Activated CD8-positive, alpha-beta T cell treated with anti-CD3 and anti-CD28 coated beads for 36 hours (primary cell): ENCODE measurements at places on chromosomes 4 and X. TPM values are rescaled to one million over a fixed set of nuclear protein-coding genes. Genes with fewer than 3 reads are reported as not detected.

The CABS1 gene
- not detected for total RNA-seq

The DCAF12L1 gene
- total RNA-seq, result not detected

The HMX1 gene
- not detected for total RNA-seq

The PORCN gene
- total RNA-seq, result 16.9 TPM

The CHIC2 gene
- 16.8 TPM for total RNA-seq

The LGI2 gene
- not detected for total RNA-seq

The FGD1 gene
- 0.07 TPM for total RNA-seq

The CHRDL1 gene
- not detected for total RNA-seq

The NAP1L2 gene
- 1.0 TPM for total RNA-seq

The EVC2 gene
- 1.3 TPM for total RNA-seq

DNA sequence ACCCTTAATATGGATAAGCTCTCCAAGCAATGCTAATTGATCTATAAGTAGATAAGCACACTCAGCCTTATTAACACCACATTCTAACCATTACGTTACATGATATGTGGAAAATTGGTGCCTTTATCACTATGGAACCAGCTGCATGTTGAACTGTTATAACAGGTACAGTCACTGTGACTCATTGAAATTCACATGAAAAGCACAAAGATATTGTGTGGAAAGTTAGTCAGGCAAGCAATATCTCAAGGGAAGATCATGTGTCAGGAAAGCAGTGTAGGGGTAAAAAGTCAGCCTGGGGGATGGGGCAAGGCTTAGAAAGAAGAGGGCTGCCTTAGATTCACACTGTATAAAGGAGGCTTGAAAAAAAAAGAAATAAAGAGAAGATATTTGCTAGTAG lies 313.7 kb upstream of the SMIM31 start:
- DNase-seq, result no peak

DNA sequence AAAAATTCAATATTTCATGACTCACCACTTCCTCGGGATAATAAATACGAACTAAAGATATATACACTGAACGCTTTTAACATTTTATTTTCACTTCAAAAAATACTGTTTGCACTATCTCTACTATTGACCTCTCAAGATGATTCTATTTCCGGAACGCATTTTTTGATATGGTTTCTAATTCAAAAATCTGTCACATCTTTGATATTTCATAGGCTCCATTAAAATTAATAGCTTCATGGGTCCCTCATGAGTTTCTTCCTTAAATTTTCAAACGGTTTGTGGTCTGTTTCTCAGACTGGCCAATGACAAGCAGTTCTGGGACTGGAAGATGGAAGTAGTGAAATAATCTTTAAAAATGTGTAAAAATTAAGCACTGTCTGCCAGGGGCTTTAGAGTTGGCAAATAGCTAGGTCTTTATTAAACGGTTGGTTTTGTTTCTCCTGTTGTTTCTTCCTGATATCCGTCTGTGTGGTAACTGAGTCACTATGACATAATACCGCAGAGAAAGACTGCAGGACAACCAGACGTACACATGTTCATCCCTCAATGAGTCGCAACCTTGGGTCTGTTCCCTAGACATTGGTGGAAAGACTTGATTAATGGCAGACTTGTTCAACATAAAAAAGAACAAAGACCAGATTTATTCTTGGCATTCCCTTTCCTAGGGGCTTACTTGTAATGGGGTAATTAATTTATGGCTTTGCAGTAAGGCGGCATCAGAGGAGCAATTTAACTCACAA lies 133.8 kb downstream of the PALLD start:
- no peak for DNase-seq

DNA sequence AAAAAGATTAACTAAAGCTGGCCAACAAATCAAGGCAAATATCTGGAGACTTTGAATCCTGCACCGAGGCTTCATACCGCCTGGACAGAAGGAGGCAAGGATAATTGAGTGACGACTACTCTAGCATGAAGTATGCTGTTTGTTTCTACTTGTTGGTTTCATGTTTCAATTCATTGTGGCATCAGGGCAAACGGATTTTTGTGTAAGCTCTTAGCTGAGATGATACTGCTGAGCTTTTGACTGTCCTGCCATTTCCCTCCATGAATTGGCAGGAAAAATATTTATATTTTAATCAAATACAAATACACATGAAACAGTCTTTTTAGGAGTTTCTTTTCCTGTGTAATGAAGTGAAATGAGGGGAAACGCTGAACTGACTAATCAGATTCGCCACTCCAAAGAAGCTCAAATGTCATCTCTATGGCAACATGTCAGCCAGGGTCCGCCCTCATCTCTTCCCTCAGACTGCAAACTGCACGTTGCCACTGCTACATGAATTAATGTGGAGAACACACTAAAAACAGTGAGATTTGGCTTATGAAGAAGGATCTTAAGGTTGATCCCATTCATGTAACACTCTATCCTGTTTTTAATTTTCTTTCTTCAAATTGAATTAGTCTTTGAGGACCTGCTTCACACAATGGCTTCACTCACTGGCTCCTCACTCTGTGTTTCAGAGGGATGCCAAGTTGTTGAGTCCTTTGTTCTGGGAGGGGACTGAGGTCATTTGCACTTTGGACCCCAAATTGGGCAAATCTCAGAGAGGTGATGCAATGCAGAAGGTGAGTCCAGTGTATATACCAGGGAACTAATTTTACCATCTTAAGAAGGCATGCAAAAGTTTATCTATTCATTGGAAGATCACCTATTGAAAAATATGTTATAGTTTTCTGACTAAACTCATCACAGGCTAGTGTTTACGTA lies 149.6 kb upstream of the MID1 start:
- no peak for DNase-seq

- no peak for DNase-seq
Observed at GRCh38 chr4:34851411-34851810, 1392.9 kb downstream of the ARAP2 start.

DNA sequence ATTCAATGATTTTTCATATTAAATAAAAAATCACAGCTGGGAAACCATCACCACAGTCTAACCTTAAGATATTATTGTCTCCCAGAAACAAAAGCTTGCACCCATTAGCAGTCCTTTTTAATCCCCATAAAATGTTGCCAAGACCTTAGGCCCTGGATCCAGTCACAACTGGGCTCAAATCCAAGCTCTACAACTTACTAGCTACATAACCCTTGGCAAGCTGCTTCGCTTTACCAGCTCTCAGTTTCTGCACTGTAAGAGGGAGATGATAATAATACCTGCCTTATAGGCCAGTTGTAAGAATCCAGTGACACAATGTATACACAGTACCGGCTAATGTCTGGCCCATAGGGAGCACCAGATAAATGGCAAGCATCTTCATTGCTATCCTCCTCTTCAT lies 400.9 kb upstream of the FGF13 start:
- DNase-seq, result no peak

- DNase-seq, result no peak
Observed at GRCh38 chr4:41143311-41144039, 70.9 kb downstream of the APBB2 start.

DNA sequence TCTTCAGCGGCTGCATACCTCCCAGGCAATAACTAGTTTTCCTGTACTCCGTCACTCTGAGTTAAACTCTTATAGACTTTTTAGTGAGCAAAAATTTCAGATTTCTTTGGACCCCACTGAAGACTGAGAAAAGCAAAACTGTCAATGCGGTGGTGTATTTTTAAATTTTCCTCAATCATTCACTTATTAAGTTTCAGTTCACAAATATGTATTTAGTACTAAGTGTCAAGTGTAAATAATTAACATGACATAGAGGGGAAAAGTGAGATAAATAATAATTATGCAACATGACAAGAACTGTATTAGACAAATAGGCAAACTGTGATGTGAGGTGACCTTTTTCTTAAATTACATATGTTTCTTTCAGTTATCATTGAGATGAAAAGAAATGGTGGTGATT lies 124.4 kb downstream of the NAF1 start:
- no peak for DNase-seq

DNA sequence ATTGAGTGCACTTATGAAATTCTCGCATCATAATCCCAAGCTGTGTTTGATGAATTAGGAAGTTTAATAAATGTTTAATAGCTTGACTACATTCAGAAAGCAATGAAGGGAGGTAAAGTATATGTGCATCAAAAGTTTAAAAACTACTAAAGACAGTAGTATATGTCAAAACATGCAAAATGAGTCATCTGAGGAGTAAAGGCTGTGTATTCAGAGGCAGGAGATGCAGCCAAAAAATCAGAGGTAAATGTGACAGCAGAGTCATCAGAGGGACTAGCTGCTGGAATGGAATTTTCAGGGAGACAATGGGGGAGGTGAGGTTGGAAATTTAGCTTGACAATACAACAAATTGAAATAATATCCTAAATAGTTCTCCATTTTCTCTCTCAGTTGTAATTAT lies 127.0 kb upstream of the FUNDC1 start:
- DNase-seq, result no peak

GRCh38 chr4:138162259-138162658 lies 79.9 kb downstream of the SLC7A11 start:
- no peak for DNase-seq

DNA sequence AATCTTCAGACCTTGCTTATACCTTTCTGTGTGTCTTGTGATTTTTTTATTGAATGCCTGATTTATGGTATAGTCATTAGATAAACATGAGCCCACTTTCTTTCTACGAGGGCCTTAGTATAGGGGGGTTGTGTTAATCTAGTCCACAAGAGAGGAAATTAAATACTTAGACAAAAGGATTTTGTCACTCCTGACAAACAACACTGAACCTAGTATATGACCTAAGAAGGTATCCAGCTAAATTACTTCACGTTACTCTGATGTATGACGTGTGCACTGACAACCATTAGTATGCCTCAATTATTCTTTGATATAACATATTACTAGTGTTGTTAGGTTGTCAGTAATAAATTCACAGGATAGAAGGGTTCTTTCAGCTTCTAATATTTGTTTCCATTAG lies 2.8 kb upstream of the PRR27 start:
- DNase-seq, result no peak

- DNase-seq, result no peak
Observed at GRCh38 chr4:110961066-110961465, 338.2 kb upstream of the PITX2 start.

GRCh38 chr4:141388481-141388880 lies 167.8 kb downstream of the ZNF330 start:
- no peak for DNase-seq

DNA sequence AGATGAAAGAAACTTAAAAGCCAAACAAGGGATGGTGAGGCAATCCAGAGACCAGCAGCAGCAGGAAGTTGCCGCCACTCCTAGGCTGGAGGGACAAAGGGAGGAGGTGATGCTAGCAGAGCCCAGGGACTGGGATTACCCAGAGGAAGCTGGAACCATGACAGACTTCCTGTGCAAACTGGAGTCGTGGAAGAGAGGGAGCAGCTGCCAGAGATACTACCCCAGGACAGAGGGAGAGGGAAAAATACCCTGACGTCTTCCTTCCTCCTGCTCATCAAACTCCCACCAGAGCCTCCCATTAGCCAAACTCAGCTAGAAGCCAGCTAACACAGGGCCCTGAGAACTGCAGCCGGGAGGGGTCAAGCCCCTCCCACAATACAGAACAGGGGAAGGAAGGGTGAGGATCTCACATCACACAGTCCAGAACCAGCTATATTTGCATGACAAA lies 101.2 kb upstream of the KLF3 start:
- no peak for DNase-seq
